ENCODE measurements at places on chromosomes 4 and X. TPM values are rescaled to one million over a fixed set of nuclear protein-coding genes. Genes with fewer than 3 reads are reported as not detected.

- H3K4me1 ChIP-seq = no peaks in the 10 kb centered on the region
- no peak for DNase-seq
- H3K4me3 ChIP-seq = no peak overlapping the region
These were observed 160.4 kb downstream of the GATB start for GRCh38 chr4:151600432-151600831.

DNA sequence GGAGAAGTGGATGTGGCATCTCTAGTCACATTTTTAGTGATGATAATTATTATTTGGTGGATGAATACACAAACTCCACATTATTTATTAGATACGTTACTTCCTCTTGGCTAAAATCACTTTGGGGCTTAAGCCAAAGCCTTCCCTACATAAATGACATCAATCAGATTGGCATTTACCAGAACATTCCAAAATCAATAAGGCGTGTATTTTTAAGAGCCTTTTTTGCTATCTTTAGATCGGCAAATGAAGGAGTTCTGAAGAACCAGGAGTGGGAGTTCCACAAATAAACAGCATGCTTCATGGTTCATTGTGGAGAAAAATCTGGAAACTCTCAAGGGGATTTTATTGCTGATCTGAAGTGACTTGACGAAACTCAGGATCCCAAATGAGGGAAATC lies 89.7 kb downstream of the AMELX start:
- H3K27me3 ChIP-seq = no peaks in the 10 kb centered on the region
- H3K4me1 ChIP-seq = no peaks in the 10 kb centered on the region
- H3K27ac ChIP-seq = no peak overlapping the region
- H3K36me3 ChIP-seq = no peaks in the 10 kb centered on the region
- DNase-seq = no peak

DNA sequence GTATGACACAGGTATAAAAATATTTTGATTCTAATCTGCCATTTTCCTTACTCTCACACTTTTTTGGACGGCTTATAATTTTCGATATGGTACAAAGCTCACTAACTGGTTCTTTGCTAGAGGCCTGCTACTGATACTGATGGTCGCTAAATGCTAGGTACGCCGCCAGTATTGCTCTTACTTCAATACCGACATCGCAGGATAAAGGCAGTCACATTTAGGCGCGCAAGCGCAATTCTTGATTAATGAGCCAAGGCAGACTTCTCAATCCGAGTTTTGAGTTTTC lies 557 bp upstream of the USP38 start:
- no peaks in the 10 kb centered on the region for H3K36me3 ChIP-seq
- no peak for DNase-seq
- no peaks in the 10 kb centered on the region for H3K27me3 ChIP-seq
- no peaks in the 10 kb centered on the region for H3K4me1 ChIP-seq
- peak overlapping the region; percentile 87 for H3K4me3 ChIP-seq

DNA sequence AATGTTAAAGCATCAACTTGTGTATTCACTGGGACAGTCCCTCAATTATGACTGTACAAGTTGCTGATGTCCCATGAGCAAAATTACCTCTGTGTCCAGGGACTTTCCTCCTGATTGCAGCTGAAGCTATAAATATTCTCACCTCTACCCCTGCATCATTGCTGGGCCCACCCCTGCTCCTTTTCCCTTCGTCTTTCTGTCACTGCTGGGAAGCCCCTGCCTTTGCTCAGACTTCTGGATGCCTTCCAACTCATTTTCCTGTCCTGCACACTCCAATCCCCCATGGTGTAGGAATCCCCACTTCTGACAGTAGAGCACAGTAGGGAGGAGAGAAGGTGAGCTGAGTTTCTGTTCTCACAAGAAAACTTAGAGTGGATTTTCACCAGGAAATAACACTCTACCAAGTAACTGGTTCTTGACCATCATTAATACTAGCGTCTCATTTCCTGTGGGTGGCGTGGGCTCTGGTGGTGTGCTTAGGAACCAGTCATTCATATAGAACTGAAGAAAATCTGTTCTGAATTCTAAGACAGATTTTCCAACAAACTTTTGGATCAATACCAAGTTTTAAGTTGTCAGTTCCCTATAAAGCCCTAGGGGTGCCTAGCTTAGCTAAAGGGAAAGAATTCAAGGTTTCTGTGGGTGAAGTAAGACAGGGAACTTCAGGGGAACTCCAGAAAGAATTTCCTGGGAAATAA lies 136.2 kb upstream of the MED14 start:
- peaks cover 6% of the 10 kb centered on the region for H3K4me1 ChIP-seq
- H3K27me3 ChIP-seq = no peaks in the 10 kb centered on the region
- no peak overlapping the region for H3K4me3 ChIP-seq
- H3K27ac ChIP-seq = peak overlapping the region; percentile 68
- H3K36me3 ChIP-seq = no peaks in the 10 kb centered on the region

- H3K4me1 ChIP-seq = peaks cover 40% of the 10 kb centered on the region
- no peak overlapping the region for H3K27ac ChIP-seq
- H3K36me3 ChIP-seq = peaks cover 28% of the 10 kb centered on the region
These were observed 12.4 kb downstream of the TNIP2 start for GRCh38 chr4:2743518-2744445.

DNA sequence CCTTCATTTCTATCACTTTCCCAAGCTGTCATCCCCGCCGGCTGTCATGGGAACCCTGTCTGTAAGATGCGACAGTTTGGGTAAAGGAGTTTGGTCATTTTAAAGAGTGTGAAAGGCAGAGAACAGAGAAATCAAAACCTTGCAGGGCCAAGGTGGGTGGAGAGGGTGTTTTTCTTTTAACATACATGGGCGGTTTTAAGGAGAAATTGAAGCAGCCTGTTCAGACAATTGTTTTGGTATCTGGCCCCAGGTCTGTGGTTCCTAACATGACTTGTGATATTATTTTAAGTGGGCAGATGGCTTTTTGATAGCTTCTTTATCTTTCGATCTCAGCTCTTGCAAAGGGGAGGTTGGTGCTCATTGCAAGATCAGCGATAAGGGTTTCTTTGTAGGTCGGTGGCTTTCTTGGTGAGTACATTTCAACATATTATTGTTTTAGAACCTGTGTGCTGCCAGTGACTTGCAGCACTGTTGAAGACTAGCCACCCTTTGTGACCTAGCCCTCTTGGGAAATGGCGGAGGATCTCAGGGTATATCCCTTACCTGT lies 3.7 kb downstream of the PPP1R3F start:
- H3K4me1 ChIP-seq = peaks cover 4% of the 10 kb centered on the region
- no peak overlapping the region for H3K27ac ChIP-seq
- H3K4me3 ChIP-seq = no peak overlapping the region
- no peaks in the 10 kb centered on the region for H3K36me3 ChIP-seq
- H3K27me3 ChIP-seq = no peaks in the 10 kb centered on the region
- DNase-seq = no peak

DNA sequence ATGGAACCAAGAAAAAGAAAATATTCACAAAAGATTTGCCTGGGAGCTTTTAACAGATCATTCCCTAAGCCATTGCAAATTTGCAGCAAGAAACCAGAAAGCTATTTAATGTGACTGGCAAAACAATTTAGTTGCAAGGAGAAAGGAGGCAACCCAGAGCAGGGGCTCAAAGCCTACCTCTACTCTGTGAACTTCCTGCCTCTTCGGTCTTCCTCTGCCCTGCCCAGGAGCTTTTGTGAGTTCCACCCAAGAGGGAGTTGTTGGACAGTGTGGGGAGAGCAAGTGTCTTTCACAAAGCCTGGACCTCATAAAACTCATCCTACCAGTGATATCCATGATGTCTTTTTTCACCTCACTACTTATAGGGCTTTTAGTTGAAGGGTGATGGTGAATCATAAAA lies 107.4 kb downstream of the AFF1 start:
- no peak overlapping the region for H3K4me3 ChIP-seq
- DNase-seq = no peak
- no peaks in the 10 kb centered on the region for H3K27me3 ChIP-seq

- H3K27me3 ChIP-seq = no peaks in the 10 kb centered on the region
- no peak for DNase-seq
- no peak overlapping the region for H3K27ac ChIP-seq
- H3K36me3 ChIP-seq = no peaks in the 10 kb centered on the region
These were observed 113.1 kb downstream of the CCSER1 start for GRCh38 chr4:90240333-90240732.

- no peaks in the 10 kb centered on the region for H3K27me3 ChIP-seq
- no peak overlapping the region for H3K4me3 ChIP-seq
- no peaks in the 10 kb centered on the region for H3K4me1 ChIP-seq
- H3K27ac ChIP-seq = no peak overlapping the region
- H3K36me3 ChIP-seq = no peaks in the 10 kb centered on the region
These were observed 246.6 kb downstream of the THOC2 start for GRCh38 chrX:123486297-123486696.

Gene DCAF4L1
- 0.16 TPM for total RNA-seq

Gene C1QTNF7
- total RNA-seq = not detected

DNA sequence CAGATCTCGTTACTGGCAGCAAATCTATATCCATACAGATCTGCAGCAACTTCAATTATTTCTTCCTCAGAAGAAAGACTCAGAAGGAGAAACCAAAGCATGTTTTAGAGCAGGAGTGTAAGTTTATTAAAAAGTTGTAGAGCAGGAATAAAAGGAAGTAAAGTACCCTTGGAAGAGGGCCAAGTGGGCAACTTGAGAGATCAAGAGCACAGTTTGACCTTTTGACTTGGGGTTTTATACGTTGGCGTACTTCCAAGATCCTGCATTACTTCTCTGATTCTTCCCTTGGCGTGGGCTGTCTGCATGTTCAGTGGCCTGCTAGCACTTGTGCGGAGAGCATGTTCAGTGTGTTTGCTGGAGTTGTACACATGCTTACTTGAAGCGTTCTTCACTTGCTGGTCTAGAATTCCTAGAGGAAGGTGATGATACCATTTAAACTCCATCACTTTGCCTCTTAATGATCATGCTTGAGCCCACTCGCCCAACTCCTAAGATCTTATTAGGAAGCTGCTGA lies 1114.7 kb upstream of the PABPC4L start:
- H3K27ac ChIP-seq = no peak overlapping the region
- H3K27me3 ChIP-seq = no peaks in the 10 kb centered on the region
- DNase-seq = no peak

DNA sequence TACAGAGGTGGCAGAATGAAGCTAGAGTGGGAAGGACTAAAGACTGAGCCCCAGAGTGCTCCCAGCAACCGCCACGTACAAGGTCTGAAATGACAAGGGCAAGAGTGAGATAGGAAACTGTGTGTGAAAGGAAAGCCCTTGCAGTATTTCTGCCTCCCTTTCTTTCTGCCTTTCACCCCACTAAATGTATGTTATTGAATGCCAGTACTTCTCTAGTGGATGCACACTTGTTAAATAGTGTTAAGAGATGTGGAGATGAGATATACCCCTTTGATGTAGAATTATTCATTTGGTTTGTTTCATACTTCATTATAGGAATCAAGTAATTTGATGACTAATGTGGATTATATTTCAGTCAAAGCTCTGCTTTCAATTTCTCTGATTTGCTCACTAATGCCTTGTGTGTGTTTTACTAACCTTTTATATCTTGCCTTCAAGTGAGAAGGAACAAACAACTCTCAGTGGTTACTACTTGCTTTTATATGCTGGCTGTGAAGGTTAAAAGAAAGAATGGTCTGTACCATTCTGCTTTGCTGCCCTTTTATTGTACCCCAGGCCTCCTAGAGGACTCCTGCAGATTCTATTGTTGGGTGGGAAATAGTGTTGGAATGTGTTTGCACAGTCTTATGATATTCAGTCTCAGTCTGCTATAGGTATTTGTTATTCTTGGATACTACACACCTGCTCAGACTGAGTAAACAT lies 8.0 kb upstream of the ANXA3 start:
- no peaks in the 10 kb centered on the region for H3K27me3 ChIP-seq
- no peaks in the 10 kb centered on the region for H3K36me3 ChIP-seq
- H3K4me1 ChIP-seq = no peaks in the 10 kb centered on the region
- H3K27ac ChIP-seq = no peak overlapping the region
- DNase-seq = no peak

DNA sequence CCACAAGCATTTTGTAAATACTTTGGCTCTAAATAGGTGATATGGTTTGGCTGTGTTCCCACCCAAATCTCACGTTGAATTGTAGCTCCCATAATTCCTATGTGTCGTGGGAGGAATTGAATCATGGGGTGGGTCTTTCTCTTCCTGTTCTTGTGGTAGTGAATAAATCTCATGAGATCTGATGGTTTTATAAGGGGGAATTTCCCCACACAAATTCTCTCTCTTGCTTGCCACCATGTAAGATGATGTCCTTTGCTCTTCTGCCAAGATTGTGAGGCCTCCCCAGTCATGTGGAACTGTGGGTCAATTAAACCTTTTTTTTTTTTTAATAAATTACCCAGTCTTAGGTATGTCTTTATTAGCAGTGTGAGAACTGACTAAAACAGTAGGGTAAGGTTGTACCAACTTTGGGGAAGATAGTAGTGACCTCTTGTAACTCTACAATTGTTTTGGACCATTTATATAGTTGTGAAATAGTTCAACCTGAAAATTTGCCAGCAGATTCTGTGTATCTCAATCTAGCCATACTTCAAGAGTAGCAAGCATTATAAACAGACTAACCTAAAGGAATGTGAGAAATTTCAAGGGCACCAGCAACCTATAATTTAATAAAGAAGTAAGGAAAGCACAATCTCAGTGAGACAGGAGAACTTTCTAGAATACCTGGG lies 727.8 kb downstream of the GRID2 start:
- H3K27ac ChIP-seq = no peak overlapping the region
- no peaks in the 10 kb centered on the region for H3K4me1 ChIP-seq
- H3K27me3 ChIP-seq = no peaks in the 10 kb centered on the region
- DNase-seq = no peak
- no peak overlapping the region for H3K4me3 ChIP-seq
- no peaks in the 10 kb centered on the region for H3K36me3 ChIP-seq

- no peak overlapping the region for H3K27ac ChIP-seq
- no peaks in the 10 kb centered on the region for H3K4me1 ChIP-seq
- DNase-seq = no peak
- H3K27me3 ChIP-seq = no peaks in the 10 kb centered on the region
- H3K4me3 ChIP-seq = no peak overlapping the region
These were observed 231.7 kb upstream of the AFF2 start for GRCh38 chrX:148268673-148269072.

- no peak for DNase-seq
- no peak overlapping the region for H3K4me3 ChIP-seq
- H3K4me1 ChIP-seq = no peaks in the 10 kb centered on the region
- no peaks in the 10 kb centered on the region for H3K27me3 ChIP-seq
- no peak overlapping the region for H3K27ac ChIP-seq
These were observed 943.1 kb downstream of the DMD start for GRCh38 chrX:32268207-32268606.

DNA sequence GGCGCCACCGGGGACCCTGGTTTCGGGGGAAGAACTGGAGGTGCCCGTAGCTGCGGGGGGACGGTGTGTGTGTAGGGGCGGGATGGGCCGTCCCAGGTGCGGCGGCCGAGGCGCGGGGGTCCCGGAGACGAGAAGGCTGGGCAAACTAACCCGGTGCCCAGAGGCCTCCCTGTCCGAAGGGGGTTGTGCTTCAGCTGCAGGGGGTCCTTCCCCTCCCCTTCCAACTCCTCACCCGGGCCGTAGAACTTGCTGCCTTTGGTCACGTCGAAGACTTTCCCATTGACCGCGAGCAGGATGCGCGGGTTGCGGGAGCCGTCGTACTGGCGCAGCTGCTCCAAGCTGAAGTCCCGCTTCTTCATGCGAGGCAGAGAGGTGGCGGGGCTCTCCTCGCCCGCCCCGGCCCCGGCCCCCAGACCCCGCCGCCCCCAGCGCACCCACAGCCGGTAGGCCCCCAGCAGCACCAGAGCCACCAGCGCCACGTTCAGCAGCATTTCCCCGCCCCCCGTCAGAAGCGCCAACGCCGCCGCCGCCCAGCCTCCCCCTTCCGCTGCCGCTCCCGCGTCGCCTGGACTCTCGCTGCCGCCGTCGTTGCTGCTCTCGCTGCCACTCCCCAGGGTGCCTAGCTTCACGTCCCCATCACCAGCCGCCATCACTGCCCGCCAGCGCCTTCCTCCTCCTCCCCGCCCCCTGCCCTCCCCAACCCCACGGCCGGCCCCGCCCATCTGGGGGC lies at the start of gene PGRMC2:
PGRMC2 (minus strand) TSS at position 673 of the 730 bp plus-strand sequence; CDS start at position 650, 23 bp downstream.
- H3K27me3 ChIP-seq = no peaks in the 10 kb centered on the region
- H3K4me1 ChIP-seq = no peaks in the 10 kb centered on the region
- no peak for DNase-seq
- peak within 1 kb of the TSS; percentile 97 for H3K4me3 ChIP-seq
- H3K27ac ChIP-seq = peak within 1 kb of the TSS; percentile 87
- H3K36me3 ChIP-seq = no peaks in the 10 kb centered on the region
